Stimulated activated CD4-positive, alpha-beta T cell treated with anti-CD3 and anti-CD28 coated beads, TNF-alpha, amount 100 ng/mL, for 4 hours (primary cell): ENCODE measurements at places on chromosomes 11 and 22.

- no peak for DNase-seq
Observed at GRCh38 chr22:46511151-46512038, 26.0 kb downstream of the CELSR1 start.

DNA sequence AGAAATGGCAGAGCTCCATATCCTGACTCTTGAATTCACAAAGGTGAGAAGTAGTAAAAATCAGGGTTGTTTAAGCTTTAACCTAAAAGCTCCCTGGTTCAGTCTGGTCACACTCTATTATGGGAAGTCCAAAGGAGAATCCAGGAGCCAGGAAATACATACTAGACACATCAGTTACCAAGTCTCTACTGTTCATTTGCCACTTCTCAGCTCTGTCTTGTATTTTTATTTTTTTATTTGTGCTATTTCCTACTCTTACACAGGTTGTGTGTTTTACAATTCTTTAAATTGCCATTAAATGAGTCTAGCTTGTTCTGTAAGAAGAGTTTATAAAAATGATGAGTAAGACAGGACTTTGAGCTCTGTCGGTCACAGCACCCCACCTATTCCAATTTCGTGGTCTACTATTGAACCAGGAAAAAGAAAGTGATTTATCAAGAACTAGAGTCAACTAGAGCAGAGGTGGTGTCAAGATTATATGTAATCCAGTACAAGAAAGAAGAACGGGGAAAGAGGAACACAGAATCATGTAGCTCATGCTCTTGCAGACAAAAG lies 9.7 kb downstream of the MS4A12 start:
- DNase-seq, result no peak

DNA sequence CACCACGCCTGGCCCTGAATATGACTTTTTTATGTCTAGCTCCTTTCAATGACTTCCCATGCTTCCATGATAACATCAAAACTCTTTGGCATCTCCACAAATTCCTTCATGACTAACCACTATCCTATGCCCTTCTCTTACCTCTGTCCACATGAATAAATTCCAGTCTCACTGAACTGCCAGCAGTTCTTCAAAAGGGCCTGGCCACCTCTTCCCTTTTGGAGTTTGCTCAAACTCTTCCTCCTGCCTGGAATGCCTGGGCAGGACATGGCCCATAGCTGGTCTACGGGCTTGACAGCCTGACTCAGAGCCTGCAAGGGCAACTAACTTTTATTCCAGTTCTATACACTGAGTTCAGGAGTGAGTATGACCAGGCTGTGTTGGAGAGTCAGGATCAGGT lies 41.8 kb upstream of the ZBTB16 start:
- DNase-seq, result no peak

GRCh38 chr11:69284081-69284511 lies 9.9 kb upstream of the MYEOV start:
- DNase-seq, result no peak

DNA sequence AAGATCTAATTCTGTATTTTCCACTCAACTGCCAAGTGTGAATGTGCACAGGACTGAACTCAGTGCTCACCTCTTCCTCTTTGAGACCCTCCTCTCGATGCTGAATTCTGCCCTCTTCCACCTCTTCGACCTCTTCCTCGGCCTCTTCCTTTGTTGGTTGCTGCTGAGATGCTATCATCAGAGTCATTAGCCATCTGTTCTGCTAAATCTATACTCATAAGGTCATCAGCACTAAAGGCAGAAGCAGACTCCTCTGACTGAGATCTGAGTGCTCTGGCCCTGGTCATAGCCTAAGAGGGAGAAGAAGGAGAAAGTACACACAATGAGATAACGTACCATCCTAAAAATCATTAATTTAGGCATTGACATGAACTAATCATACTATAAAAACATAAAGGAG lies 45.9 kb upstream of the GPR83 start:
- no peak for DNase-seq

DNA sequence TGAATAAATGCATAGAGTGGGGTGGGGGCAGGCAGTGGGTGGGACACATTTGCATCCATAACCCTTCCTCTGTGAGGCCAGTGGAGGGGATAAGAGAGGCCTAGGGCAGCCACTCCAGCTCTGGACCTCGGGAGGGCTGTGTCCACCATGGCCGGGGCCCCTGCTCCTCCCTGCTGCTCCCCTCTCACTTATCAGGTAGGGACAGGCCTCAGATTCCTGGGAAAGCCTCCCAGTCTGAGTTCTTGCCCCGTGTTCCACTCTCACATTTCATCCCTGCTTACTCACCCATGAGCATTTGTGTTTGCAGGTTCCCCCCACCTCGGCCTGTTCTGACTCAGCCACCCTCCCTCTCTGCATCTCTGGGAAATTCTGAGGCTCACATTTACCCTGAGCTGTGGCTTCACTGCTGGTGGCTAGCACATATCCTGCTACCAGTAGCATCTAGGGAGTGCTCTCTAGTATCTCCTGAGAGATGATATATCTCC lies 128.7 kb upstream of the TOP3B start:
- no peak for DNase-seq

GRCh38 chr11:21460082-21460481 lies 732.8 kb upstream of the ANO5 start:
- DNase-seq, result no peak

DNA sequence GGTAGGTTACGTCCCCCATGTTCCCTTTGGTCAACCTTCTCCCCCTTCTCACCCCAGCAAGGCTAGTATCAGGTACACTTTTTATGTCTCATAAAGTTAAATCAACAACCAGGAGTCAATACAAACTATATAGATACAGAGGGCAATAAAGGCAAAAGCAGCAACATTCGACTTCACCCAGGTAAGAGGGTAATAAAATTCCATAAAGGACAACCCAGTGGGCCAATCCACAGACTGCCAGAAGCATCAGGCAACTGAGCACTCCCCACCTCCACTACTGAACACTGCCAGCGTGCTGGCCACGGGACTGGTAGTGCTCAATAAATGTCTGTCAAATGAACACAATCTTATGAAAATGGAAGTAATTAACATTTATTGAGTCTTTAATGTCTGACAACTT lies 5.1 kb upstream of the MS4A18 start:
- no peak for DNase-seq

GRCh38 chr11:31059529-31059928 lies 310.0 kb downstream of the DCDC1 start:
- no peak for DNase-seq

DNA sequence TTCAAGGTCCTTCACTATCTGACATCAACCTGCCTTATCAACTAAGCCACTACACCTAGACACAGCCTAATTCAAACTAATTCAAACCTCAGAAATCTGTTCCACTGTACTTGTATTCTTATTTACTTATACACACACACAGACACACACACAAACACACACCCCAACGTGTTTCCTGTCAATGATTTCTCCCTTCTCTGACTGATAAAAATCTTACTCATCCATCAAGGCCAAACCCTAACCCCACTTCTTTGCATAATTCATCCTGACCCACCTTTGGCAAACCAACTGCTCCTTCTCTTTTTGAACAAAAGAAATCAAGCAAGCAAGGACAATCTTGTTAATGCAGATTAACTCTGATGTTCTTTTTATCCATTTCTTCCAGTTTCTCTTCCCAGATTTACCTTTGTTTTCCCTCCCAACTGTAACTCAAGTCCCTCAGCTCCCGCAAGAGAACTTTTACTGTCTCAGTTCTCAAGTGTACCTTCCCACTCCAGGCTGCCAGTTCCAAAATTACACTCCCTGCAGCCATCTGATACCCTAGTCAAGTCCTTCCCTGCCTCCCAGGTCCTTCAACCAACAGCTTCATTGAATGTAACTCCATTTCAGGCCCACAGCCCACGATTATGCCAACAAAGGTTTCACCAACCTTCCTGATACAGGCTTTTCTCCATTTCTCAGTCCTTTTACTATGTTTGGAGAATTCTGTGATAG lies 78.3 kb downstream of the PAK1 start:
- DNase-seq, result no peak

- DNase-seq, result no peak
Observed at GRCh38 chr11:72840780-72841179, 26.6 kb downstream of the ATG16L2 start.

- no peak for DNase-seq
Observed at GRCh38 chr11:94960488-94960887, 12.9 kb downstream of the CWC15 start.

DNA sequence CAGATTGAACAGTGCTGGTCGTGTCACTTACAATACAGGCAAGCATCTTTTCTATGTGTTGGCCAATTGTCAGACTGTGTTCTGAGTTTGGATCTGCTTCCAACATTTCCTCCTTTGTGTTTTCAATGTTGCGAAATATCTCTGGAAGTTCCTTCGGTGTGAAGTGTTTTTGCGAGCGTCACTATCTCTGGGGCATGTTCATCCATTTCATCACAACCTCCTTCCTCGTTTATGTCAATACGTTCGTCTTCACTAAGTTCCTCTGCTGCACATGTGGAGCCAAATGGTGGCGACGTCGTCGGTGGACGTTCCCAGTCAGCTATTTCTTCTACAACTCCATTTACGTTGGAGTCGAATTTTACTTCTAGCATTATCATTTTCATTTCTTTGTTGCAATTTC lies 100.2 kb upstream of the LMO1 start:
- no peak for DNase-seq

GRCh38 chr11:72787216-72788104 lies 6.4 kb downstream of the STARD10 start:
- no peak for DNase-seq

GRCh38 chr22:19287076-19287707 lies 4.3 kb downstream of the CLTCL1 start:
- no peak for DNase-seq

DNA sequence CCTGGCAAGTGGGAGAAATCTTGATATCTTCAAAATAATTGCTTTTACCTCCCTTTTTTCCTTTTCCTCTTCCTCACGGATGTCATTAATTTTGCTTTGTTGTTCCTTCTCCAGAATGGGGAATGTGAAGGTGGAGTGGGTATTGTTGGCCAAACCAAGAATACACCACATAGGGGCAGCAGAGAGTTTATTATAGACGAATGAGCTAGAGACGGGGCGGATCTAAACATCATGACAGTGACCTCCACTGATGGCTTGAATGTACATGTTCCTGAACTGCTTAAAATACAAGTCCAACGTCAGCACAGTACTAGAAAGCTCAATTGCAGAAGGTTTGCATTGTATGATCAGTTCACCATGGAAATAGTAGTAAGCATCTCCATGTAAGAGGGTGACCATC lies 122.3 kb upstream of the SNX19 start:
- no peak for DNase-seq

GRCh38 chr11:119236490-119236889 lies 30.4 kb downstream of the CBL start:
- DNase-seq, result no peak

DNA sequence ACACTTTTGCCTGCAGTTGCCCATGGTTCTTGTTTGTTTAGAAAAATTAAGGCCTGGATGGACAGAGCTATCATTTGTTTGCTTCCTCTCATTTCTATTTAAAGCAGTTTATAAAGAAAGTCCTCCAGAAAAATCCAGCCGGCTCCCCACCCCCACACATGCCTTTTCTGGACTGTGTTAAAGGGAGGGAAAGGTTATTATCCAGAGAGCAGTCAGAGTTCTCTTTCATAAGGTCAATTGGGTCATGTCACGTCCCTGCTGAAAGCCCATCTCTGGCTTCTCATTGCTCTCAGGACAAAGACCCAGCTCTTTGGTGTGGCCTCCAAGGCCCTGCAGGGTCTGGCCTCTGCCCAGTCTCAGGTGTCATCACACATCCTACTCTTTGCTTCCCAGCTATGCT lies 9.8 kb upstream of the GRK3 start:
- no peak for DNase-seq

- no peak for DNase-seq
Observed at GRCh38 chr22:42248995-42249394, 21.5 kb downstream of the TCF20 start.

DNA sequence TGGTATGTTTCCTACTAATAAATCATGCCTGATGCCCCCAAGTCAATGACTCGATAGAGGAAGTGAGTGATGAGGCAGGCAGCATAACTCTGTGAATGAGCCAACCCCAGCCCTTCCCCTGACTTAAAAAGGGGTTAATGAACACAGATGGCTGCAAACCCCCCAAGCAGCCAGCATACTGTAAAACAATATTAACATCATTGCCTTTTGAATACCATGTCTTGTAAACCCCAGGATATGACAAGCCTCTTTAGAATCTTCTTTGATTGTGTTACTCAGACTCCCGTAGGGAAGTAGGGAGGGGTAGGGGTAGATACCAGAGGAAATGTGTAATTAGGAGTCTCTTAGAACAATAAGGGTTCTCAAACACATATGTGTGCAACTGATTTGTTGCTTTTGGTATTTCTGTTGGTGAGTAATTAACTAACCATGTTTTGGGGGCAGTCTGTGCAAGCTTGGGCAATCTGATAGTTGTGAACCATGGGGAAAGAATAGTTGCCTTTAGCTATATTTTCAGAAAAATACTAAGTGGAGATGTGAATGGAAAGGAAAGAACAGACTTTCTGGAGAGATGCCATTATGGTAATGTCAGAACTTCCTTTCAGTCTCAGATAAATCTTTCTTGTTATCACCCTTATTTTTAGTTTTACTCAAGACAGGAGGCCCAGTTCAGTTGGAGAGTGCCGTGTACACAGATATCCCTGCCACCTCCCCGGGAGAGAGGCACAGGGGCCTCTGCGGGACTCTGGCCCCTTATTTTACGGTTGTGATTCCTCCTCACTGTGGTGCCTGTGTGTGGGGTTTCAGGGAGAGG lies 701.8 kb downstream of the NTM start:
- no peak for DNase-seq

DNA sequence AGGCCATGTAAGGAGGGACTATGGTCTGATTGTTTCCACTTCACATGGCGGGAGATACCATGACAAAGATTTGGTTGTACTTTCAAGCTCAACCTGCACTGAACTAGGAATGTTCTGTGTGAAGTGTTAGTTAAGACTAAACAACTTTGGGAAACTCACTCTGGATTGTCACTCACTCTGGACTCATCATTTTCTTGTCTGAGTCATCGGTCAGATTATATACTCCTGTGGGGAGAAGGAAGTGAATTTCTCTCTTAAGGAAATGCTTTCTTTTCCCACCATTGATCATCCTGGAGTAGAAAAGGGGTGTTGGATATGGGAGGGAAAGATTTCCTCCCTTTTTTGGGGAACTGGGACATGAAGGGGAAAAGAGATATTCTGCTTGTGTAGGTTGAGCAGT lies 26.9 kb upstream of the CAT start:
- no peak for DNase-seq

DNA sequence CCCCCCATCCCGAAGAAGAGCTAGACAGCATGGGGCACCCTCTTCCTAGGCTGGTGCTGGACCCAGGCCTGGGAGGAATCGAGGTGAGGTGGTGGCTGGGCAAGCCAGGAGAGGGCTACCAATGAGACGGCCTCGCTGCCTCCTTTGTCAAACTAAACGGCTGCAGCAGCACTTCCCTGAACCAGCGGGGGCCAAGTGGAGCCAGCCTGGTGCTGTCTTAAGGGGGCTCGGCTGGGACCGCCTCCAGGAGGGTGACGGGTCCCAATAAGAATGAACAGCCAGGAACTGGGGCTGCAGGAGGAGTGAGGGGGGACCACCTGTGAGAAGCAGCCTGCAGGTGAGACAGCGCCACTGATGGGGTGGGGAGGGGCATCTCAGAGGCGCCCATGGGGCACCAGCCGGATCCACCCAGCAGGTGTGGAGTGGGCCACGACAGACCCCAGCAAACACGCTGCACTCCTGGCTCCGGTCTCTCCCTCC lies 17.1 kb downstream of the IFT27 start:
- DNase-seq, result no peak

- no peak for DNase-seq
Observed at GRCh38 chr22:50545522-50546325, at the start of gene KLHDC7B. Gene KLHDC7B (plus strand): TSS chr22:50545899. CDS start chr22:50546244, 345 bp downstream.

- no peak for DNase-seq
Observed at GRCh38 chr11:64234647-64235379, 429 bp downstream of the VEGFB start.

GRCh38 chr22:20092477-20092854 lies 12.4 kb downstream of the DGCR8 start:
- no peak for DNase-seq
